Adrenal gland (tissue), 19 donors: ENCODE measurements at places on chromosomes 16 and 17.

- peak overlapping the region; percentile 68 for H3K27ac ChIP-seq
- no peaks in the 10 kb centered on the region for H3K36me3 ChIP-seq
- H3K4me1 ChIP-seq, result peaks cover 15% of the 10 kb centered on the region
- no peak for DNase-seq
- H3K4me3 ChIP-seq, result peak overlapping the region; percentile 33
Measured at GRCh38 chr17:45246861-45247428, 14.9 kb downstream of the SPATA32 start.

GRCh38 chr16:65117811-65118448 lies 3.9 kb downstream of the CDH11 start:
- H3K4me1 ChIP-seq, result peaks cover 22% of the 10 kb centered on the region
- no peaks in the 10 kb centered on the region for H3K36me3 ChIP-seq
- no peak overlapping the region for H3K27ac ChIP-seq
- peaks cover 13% of the 10 kb centered on the region for H3K27me3 ChIP-seq

GRCh38 chr16:57113042-57113453 lies 20.7 kb downstream of the CPNE2 start:
- no peak for DNase-seq
- peaks cover 21% of the 10 kb centered on the region for H3K4me1 ChIP-seq
- no peaks in the 10 kb centered on the region for H3K27me3 ChIP-seq
- peak overlapping the region; percentile 34 for H3K27ac ChIP-seq

DNA sequence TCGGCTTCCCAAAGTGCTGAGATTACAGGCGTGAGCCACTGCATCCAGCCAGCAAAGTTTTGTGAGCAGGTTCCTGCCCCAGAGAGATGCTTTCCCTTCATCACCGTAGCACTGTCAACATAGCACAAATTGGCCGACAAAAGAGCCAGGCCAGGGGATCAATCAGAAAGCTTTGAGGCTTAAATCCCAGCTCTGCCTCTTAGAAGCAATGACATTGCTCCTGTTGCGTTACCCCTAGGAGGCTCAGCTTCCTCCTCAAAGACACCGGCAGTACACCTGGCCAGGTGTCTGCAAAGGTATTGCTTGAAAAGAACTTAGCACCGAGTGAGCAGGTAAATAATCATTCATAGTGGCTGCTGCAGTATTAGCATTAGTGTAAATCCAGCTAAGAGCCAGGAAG lies 86.5 kb downstream of the NDE1 start:
- no peaks in the 10 kb centered on the region for H3K4me1 ChIP-seq
- no peak overlapping the region for H3K4me3 ChIP-seq
- no peaks in the 10 kb centered on the region for H3K36me3 ChIP-seq

DNA sequence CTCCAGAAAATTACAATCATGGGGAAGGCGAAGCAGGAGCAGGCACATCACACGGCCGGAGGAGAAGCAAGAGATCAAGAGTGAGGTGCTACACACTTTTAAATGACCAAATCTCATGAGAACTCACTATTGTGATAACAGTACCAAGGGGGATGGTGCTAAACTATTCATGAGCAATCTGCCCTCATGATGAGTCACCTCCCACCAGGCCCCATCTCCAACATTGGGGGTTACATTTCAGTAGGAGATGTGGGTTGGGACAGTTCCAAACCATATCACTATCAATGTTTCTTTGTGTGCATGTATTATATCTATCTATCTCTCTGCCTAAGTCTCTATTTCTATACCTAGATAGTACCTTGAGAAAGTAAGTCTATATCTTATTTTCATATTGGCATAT lies 724.8 kb downstream of the CDH11 start:
- H3K36me3 ChIP-seq, result no peaks in the 10 kb centered on the region
- DNase-seq, result no peak
- H3K4me3 ChIP-seq, result no peak overlapping the region
- H3K27me3 ChIP-seq, result no peaks in the 10 kb centered on the region

GRCh38 chr16:22628994-22629393 lies 118.3 kb downstream of the NPIPB5 start:
- no peak for DNase-seq
- H3K4me1 ChIP-seq, result no peaks in the 10 kb centered on the region
- H3K27me3 ChIP-seq, result no peaks in the 10 kb centered on the region
- H3K4me3 ChIP-seq, result no peak overlapping the region

DNA sequence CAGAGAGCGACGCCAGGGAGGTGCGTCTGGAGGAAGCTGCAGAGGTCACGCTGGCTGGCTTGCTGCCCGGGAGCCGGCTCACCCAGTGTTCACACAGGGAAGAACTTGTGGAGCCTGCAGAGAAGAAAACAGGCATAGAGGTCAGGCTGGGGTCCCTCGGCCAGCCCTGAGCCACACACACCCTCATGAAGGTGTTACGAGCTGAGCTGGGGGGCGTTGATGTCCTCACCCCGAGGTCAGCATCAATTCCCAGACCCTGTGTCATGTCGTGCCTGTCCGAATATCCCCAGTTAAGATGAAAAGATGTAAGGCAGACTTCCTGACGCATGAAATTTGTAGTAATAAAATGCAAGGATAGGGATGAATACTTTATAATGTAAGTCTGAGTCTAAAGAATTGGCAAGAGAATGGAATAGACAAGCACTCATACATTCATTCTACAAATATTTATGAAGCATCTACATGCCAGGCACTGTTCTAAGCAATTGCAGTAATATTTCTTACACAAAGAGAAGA lies 77.1 kb downstream of the USP31 start:
- H3K27ac ChIP-seq, result peak overlapping the region; percentile 15
- H3K4me1 ChIP-seq, result peaks cover 19% of the 10 kb centered on the region
- H3K27me3 ChIP-seq, result no peaks in the 10 kb centered on the region
- H3K4me3 ChIP-seq, result no peak overlapping the region

- no peaks in the 10 kb centered on the region for H3K27me3 ChIP-seq
- H3K4me3 ChIP-seq, result peak within 1 kb of the TSS; percentile 65
- peaks cover 23% of the 10 kb centered on the region for H3K4me1 ChIP-seq
Measured at GRCh38 chr17:7548585-7549400, at the start of gene TNFSF12. Gene TNFSF12 (plus strand): TSS chr17:7549058. CDS start chr17:7549154, 96 bp downstream.

DNA sequence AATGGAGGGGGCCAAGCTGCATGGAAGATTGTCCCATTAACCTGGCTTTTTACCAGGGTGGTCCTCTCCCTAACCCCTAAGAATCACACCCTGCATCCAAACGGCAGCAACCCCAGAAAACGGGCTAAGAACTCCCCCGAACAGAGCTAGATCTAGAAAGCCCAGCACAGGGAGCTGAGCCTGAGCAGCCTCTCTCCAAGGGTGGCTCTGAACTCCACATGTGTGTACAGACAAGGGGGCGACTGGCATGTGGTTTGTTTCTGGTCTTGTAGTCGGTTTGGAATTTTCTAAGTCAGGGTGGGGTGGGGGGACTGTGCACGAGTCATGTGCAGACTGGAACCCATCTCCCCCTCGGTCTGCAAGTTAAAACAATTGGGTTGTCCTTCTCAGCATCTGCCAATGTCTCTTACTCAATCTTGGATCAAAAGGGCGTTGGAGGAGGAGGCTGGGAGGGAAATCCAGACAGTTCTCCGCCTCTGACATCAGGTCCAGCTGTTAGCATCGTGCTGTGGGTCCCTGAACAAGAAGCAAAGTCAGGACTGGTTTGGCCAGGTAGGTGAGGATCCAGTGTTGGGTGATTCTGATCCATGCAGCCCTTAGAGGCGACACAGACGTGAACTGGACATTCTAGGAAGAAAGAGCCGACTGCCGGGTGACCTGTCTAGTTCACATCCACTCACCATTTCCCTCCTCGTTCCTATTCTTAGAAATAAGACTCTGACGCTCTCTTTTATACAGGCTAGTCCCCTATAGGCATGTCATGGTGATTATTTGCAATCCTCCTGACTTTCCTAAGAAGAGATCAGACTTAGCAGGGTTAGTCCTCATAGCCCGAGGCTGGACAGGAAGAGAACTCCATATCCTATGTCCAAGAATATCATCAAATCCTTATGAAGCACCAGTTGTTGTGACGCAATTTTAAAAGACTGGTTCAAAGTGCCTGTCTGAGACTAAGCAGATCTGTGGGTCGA lies 381.8 kb downstream of the SOX9 start:
- H3K4me1 ChIP-seq, result no peaks in the 10 kb centered on the region
- H3K4me3 ChIP-seq, result no peak overlapping the region
- no peaks in the 10 kb centered on the region for H3K27me3 ChIP-seq
- H3K27ac ChIP-seq, result no peak overlapping the region
- DNase-seq, result no peak

- no peak overlapping the region for H3K4me3 ChIP-seq
- H3K27me3 ChIP-seq, result no peaks in the 10 kb centered on the region
- no peak overlapping the region for H3K27ac ChIP-seq
- DNase-seq, result no peak
- no peaks in the 10 kb centered on the region for H3K36me3 ChIP-seq
Measured at GRCh38 chr17:42924891-42925290, 24.3 kb downstream of the G6PC1 start.

DNA sequence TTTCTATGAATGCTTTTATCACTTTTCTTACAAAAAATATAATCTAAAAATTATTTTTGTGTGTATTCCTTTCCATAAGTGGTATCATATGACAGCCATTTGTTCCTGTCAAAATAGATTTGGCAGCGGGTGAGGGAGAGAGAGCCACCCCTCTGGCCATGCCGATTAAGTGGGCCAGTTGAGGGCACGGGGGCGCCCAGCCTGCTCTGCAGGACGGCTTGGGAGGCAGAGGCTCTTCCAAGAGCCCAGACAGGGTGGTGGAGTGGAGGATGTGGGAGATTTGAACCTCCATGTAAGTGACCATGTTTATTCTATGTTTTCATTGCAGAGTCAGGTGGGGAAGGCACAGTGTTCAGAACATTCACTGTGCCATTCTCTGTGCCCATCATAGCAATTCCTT lies 88.8 kb downstream of the IRX3 start:
- H3K4me1 ChIP-seq, result no peaks in the 10 kb centered on the region
- no peak for DNase-seq
- H3K36me3 ChIP-seq, result no peaks in the 10 kb centered on the region
- H3K27me3 ChIP-seq, result no peaks in the 10 kb centered on the region

- no peaks in the 10 kb centered on the region for H3K4me1 ChIP-seq
- no peak for DNase-seq
- H3K4me3 ChIP-seq, result no peak overlapping the region
- no peak overlapping the region for H3K27ac ChIP-seq
- H3K36me3 ChIP-seq, result no peaks in the 10 kb centered on the region
Measured at GRCh38 chr17:82608816-82609215, 39.4 kb downstream of the WDR45B start.

DNA sequence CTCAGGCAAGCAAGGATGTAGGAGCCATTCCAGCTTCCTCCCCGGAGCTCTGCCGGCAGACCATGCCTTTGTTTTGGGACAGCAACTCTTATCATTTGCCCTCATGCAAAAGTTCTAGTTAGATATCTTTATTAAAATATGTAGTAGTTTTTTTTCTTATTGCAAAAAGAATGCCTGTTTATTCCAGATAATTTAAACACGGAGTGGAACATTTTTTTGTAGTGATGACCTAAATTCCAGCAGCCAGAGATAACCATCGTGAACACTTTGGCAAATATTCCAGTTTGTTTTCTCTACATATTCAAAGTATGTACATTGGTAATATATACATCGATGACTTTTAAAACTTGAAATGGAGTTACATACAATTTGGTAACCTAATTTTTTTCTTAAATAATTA lies 54.8 kb downstream of the CRISPLD2 start:
- H3K27me3 ChIP-seq, result no peaks in the 10 kb centered on the region
- no peak for DNase-seq
- H3K36me3 ChIP-seq, result no peaks in the 10 kb centered on the region
- no peak overlapping the region for H3K4me3 ChIP-seq
- H3K4me1 ChIP-seq, result peaks cover 7% of the 10 kb centered on the region

- H3K4me1 ChIP-seq, result no peaks in the 10 kb centered on the region
- H3K36me3 ChIP-seq, result no peaks in the 10 kb centered on the region
- no peak for DNase-seq
- no peaks in the 10 kb centered on the region for H3K27me3 ChIP-seq
- no peak overlapping the region for H3K27ac ChIP-seq
- no peak overlapping the region for H3K4me3 ChIP-seq
Measured at GRCh38 chr16:5374184-5374583, 276.6 kb upstream of the EEF2KMT start.

DNA sequence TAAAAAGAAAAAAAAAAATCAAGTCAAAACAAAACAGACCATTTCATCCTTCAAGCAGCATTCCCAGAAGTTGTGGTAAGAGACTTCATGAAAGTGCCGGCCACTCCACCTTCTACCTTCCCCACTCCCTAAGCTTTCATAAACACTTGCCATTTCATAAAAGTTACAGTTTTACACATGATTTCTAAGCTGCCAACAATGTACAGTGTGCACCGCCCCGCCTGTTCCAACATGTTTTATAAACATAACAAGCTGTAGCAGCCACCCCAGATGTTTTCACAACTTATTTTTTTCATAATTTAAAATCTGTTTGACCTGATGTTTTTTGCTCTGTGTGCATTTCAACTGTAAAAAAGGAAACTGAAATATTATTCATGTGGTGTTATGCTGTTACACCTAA lies 608.1 kb downstream of the TOX3 start:
- H3K36me3 ChIP-seq, result no peaks in the 10 kb centered on the region
- no peak overlapping the region for H3K27ac ChIP-seq
- no peak for DNase-seq
- H3K27me3 ChIP-seq, result no peaks in the 10 kb centered on the region

- H3K4me3 ChIP-seq, result no peak overlapping the region
- H3K36me3 ChIP-seq, result no peaks in the 10 kb centered on the region
- no peak for DNase-seq
- no peak overlapping the region for H3K27ac ChIP-seq
- no peaks in the 10 kb centered on the region for H3K27me3 ChIP-seq
Measured at GRCh38 chr17:9520649-9521048, 55.0 kb downstream of the STX8 start.

GRCh38 chr16:66176731-66177130 lies 189.8 kb upstream of the CDH5 start:
- H3K4me1 ChIP-seq, result no peaks in the 10 kb centered on the region
- no peak overlapping the region for H3K27ac ChIP-seq
- no peaks in the 10 kb centered on the region for H3K27me3 ChIP-seq
- no peaks in the 10 kb centered on the region for H3K36me3 ChIP-seq
- DNase-seq, result no peak
- H3K4me3 ChIP-seq, result no peak overlapping the region

DNA sequence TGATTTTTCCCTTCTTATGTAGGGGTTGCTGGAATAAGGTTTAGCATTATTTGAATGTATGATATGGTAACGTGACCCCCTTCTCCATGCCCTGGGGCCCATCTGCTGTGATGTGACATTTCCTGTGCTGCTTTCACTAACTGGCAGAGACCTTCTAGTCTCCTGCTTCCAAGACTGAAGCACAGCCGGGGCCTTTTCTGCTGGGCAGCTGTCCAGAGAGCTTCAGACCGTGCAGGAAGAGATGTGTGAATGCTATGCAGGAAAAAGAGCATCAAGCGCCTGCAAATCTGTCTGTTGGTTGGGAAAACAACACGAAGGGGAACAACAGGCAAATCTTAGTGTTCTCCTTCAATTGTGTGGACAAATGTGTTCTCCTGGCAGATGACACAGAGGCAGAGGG lies 128.5 kb downstream of the SPACA3 start:
- no peak overlapping the region for H3K27ac ChIP-seq
- no peaks in the 10 kb centered on the region for H3K4me1 ChIP-seq
- DNase-seq, result no peak
- H3K4me3 ChIP-seq, result no peak overlapping the region

GRCh38 chr16:73183611-73184092 lies 135.7 kb upstream of the ZFHX3 start:
- H3K36me3 ChIP-seq, result no peaks in the 10 kb centered on the region
- no peak for DNase-seq
- H3K4me3 ChIP-seq, result no peak overlapping the region
- H3K27me3 ChIP-seq, result no peaks in the 10 kb centered on the region
